ENCODE measurements at places on chromosomes 5 and 9.

GRCh38 chr5:143749581-143750205 is 62.3 kb upstream of the HMHB1 start:
- no peak for DNase-seq

DNA sequence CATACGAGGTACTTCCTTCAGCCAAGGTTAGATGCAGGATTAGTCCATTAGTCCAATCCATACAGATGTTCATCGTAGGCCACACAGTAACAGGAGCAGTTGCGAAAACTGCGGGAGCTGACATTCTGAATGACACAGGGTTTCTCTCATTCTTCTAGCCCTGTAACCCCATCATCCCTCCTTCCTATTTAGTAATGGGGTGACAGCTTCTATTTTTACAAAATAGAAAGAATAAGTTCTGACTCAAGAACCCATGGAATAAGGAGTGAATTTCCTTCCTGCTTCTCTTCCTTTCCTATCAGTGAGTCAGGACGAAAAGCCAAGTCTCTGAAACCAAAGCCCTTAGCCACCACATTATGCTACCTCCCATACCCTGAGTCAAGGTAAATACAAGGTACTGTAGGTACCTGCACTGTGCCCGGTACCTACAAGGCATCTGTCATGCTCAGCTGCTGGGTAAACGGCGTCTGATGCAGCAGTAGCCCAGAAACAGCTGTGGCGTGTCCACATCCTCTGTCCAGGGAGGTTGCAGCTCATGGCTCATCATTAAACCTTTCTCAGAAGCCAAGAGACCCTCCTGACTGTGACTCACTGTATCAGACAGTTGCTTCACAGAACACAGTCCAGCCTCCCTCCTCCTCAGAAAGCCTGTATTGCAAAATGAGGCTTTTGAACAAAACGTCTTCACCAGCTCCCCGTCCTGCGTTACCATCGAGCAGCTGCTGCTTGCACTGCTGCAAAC is 84.2 kb downstream of the ESM1 start:
- no peak for DNase-seq

DNA sequence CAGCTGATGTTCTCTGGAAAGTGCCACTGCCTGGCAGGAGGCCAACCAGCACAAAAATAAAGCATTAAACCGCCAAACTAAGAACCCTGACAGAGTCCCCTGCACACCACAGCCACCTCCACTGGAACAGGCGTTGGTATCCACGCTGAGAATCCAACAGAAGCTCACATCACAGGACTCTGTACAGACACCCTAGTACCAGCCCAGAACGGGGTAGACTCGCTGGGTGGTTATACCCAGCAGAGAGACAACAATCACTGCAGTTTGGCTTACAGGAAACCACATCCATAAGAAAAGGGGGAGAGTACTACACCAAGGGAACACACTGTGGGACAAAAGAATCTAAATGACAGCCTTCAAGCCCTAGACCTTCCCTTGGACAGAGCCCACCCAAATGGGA is 15.0 kb upstream of the POU5F2 start:
- DNase-seq, result no peak

- no peak for DNase-seq
Observed at GRCh38 chr5:158975363-158975762, 124.4 kb downstream of the EBF1 start.

- DNase-seq, result no peak
Observed at GRCh38 chr5:2742921-2743679, 8.4 kb downstream of the IRX2 start.

DNA sequence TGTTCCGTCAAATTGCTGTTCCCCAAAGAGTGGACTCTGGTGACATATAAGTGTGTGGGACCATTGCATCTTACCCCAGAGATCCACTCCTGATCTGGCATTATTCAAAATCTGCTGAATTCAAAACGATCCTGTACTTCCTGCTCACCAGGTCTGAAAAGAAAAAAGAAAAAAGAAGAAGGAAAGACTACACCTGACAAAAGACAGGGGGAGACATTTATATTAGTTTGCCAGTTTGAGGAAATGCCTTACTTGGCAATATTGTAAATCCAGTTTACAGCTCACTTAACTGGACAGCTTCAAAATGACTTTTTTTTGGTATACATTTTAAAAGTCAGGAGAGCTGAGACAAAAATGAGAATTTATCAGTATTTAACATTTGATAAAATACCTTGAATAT is 15.0 kb upstream of the GRHPR start:
- DNase-seq, result no peak

DNA sequence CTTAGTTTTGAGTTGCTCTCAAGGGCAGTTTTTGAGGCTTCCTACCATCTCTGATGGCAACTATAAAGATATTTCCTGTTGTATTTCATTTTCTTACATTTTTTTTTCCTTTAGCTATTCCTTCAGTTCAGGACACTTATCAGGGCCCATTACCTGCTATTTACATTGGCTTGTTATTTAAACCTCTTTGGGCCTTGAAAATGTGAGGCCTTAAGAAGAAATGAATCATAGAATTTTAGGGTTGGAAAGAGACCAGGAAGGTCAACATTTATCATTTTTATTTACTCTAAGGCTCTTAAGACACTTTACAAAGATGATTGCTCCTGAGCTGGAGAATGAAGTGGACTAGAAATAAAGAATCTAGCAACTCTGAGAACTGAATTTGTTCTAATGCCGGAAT is 335.2 kb downstream of the DTWD2 start:
- DNase-seq, result no peak

DNA sequence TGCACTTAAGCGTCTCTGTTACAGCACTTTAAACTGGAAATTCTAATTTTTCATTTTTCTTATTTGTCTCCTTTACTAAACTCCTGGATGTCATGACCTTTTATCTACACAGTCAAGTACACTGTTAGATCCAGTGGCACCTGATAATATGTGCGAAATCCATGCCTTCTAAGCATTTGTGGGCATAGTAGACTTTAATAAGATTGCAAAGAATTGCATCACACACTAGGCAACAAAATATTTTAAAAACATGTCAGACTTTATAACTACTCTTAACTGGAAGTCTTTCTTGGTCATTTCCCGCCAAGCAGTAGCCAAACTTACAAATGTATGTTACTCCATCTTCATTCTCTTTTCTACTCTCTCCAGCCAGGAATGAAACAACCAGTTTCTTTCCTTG is 5.0 kb upstream of the SPINK1 start:
- DNase-seq, result no peak

Data from stimulated activated CD8-positive, alpha-beta memory T cell treated with anti-CD3 and anti-CD28 coated beads, Interleukin-15, amount 100 ng/mL, for 48 hours (primary cell).